NAMALWA (cell line): ENCODE measurements at places on chromosomes 16 and 17.

DNA sequence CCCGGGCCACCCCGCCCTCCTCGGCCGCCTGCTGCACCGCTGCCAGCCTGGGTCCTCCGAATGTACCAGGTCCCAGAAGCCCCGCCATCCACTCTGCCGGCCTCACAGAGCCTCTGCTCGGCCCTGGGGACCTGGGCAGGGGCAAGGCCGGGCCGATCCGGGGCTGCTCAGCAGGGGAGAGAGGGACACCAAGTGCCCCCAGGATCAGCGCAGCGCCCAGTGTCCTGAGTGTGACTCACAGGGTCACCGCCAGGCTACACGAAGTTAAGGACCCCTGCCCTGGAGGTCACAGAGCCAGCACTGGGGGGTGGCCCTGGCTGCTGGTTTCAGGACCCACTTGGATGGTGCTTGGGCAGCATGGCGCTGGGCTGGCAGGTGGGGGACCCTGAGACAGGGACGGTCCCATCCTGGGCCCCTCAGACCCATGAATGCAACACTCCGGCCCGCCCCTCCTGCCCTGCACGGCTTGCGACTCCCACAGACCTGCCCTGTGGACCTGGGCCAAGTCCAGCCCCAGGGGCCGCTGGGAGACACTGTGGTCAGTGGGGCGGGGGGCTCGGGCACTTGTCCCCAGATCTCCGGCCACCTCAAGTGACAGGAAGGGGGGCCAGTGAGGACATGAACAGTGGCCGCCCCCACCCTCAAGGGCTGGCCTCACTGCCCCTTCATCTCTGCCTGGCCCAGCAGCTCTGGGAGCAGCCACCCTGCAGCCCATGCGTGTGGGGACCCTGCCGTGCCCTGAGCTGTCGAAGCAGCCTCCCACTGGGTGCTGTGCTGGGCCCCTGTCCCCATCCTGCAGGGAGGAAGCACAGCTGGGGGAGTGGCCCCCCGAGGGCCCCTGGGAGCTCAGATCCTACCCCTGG lies 23.2 kb upstream of the SSTR5 start:
- DNase-seq: no peak

DNA sequence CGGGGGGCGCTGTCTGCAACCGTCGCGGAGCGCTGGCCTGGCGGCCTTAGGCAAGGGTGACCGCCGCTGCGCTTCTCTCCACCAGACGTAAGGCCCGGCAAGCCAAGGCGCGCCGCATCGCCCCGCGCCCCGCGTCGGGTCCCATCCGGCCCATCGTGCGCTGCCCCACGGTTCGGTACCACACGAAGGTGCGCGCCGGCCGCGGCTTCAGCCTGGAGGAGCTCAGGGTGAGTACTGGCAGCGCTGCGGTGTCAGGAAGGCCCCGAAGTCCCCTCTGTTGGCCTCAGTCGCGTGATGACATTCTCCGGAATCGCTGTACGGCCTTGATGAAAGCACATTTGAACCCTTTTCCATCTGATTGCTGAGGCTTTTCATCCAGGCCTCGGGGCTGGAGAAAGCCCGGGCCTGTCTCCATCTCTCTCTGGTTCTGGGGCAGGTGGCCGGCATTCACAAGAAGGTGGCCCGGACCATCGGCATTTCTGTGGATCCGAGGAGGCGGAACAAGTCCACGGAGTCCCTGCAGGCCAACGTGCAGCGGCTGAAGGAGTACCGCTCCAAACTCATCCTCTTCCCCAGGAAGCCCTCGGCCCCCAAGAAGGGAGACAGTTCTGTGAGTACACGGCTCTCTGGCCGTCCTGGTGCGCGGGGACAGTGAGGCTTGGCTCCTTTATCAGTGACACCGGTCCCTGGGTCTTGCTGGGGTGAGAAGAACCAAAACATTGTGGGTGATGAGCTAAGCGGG lies 831 bp downstream of the RPL13 start:
- DNase-seq: no peak

DNA sequence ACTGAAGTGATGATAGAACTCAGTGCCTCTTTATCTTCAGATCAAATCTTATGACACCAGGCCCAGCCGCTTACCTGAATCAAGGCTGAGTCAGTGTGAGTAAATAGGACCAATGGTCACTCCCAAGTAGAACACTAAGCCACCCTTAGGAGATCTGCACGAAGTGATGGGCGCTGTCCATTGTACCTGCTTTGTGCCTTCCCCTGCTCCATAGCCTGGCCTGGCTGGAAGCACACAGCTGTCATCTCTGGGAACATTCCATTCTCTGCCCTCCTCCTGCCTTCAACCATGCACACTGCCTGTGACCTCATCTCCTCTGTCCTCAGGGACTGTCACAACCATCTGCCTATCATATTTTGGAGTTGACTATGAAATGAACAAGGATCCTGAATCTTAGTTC lies 279.5 kb upstream of the ASIC2 start:
- DNase-seq: no peak

DNA sequence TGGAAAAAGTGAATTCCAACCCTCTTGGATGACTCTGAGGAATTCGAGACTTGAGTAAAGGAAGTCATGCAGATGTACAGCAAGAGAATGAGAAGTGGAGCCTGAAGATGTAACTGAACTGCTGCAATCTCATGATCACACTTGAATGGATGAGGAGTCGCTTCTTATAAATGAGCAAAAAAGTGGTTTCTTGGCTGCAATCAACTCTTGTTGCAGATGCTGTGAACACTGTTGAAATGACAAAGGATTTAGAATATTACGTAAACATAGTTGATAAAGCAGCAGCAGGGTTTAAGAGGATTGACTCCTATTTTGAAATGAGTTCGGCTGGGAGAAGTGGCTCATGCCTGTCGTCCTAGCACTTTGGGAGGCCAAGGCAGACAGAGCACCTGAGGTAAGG lies 25.5 kb downstream of the ASPA start:
- DNase-seq: no peak

DNA sequence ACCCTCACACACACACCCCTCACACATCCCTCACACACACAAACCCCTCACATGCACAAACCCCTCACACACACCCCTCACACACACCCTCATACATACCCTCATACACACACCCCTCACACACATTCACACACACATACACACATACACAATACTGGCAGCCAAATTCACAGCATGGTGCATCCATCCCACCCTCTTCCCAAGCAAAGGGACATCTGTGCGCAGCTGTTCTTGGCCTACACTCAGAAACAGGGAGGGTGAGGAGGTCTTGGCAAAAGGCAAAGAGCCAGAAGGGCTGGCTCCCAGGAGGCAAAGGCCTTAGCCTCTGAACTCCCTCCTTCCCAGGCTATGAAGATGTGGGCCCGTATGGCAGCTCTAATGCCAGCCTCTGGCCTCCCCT lies 23.4 kb downstream of the C17orf67 start:
- DNase-seq: no peak

DNA sequence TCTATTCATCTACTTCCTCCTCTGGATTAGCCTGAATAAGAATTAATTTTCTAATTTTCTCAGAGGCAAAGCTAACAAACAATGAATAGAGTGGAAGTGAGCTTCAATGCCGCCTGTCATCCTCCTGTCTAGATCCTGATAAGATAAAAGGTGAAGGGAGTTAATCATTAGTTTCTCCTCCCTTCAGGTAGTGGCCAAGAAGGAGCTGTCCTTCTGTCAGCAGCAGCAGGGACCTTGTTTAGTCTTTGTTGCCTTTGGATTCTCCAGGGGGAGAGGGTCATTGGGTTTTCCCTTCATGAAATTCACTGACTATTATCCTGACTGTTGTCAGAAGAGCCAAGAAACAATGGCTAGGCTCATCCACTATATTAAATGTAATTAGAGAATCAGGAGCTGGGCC lies 420.2 kb upstream of the GOT2 start:
- no peak for DNase-seq

- DNase-seq: no peak
Observed at GRCh38 chr17:54901230-54901822, 674 bp downstream of the TOM1L1 start.
